CD8-positive, alpha-beta memory T cell (primary cell): ENCODE measurements at places on chromosomes 11 and 22. TPM values are rescaled to one million over a fixed set of nuclear protein-coding genes. Genes with fewer than 3 reads are reported as not detected.

The OR51E2 gene
- not detected for total RNA-seq

The PRRG4 gene
- total RNA-seq = 0.68 TPM

DNA sequence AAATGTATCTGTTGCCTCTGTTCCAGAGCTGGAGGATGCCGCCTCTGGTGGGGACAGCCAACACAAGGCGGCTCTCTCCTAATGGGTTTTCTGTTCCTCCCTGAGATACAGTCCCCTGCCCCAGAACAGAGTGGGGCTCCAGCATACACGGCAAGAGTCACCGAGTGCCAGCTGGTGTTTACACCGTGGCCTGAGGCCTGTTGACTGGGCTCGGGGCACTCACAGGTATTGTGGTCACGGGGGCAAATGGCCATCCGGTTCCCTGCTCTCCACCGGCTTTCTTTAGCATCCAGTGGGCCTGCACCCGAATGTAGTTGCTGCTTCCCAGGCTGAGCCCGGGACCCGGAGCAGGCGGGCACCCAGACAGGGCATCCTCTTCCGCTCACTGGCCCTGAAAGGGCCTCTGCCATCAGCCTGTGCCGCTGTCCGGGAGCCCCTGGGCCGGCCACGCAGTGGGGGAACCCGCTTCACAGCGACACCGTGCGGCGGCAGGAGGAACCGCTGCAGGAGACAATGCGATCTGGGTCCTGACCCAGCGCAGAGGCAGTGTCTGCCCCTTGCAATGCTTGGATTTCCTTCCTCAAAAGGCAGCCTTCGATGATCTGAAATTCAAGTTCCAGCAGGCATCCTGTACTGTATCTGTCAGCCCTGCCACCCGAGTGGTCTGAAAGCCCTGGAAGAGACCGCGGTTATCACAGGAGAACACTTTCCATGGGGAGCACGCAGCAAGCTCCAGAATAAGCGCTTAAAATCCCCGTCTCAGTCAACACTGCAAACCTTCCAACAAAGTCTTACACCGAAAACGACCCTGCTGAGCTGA lies 859 bp upstream of the KRTAP5-5 start:
- H3K27ac ChIP-seq = no peak overlapping the region
- H3K36me3 ChIP-seq = no peaks in the 10 kb centered on the region
- H3K4me3 ChIP-seq = no peak overlapping the region
- peak; percentile 43 for DNase-seq
- peaks cover 17% of the 10 kb centered on the region for H3K27me3 ChIP-seq

DNA sequence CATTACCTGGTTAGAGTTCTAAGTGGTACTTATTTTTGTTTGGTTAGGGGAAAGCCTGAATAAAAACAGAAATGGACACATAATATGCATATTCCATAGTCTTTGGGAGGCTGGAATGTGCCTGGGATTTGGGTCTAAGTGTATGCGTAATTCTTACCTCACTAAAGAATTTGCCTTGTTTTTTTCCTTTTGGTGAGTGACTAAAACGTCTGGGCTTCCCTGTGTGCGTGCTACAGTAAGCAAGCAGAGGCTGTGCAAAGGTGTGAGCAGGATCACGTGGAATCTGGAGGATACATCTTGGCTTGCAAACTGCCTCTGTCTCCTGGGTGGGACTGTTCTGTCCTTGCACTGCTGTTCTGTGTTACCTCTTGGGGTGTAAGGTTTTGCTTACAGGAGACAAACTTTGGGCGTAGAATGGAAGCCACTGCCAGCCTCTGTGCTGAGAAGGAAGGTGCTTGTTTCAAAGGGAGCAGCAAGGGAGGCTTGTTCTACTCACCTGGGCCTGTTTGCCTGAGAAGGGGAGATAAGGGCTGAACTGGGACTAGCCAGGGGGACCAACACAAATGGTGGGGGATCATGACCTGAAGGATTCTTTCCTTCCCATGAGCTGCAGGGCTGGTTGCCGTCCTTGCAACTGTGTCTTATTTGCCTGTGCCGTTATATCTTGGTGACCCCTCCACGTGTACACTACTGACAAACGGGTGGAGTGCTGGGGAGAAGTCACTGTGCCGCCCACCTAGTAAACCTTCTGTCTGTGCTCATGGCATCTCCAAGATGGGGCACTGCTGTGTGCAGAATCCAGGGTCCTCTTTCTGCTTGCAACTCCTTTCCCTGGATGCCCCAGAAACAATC lies 4.5 kb downstream of the NEAT1 start:
- peaks cover 6% of the 10 kb centered on the region for H3K36me3 ChIP-seq
- H3K4me3 ChIP-seq = peak overlapping the region; percentile 89
- H3K27ac ChIP-seq = peak overlapping the region; percentile 98
- H3K4me1 ChIP-seq = peaks cover 57% of the 10 kb centered on the region
- no peak for DNase-seq

DNA sequence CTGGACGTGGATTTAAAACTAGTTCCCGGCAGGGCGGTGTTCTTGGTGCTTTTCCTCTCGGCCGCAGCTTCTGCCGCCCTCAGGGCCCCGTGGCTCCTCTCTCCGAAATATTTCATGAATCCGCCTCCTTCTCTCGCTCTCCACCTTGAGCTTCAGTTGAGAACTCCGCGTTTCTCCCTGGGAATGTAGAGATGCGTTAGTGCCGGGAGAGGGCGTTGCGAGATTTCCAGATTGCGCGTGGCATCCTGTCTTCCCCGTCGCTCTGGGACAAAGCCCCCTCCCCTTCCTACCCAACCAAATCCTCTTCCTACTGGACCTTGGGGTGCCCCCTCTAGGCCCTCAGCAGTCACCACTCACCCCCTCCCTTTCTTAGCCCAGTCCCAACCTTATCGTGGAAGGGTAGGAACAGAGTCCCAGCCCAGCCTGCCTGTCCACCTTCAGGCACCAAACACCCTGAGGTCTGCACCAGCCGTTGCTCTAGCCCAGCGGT lies 15.5 kb upstream of the RAC2 start:
- no peak overlapping the region for H3K4me3 ChIP-seq
- no peaks in the 10 kb centered on the region for H3K27me3 ChIP-seq
- H3K27ac ChIP-seq = no peak overlapping the region

- no peaks in the 10 kb centered on the region for H3K4me1 ChIP-seq
- H3K4me3 ChIP-seq = no peak overlapping the region
- no peaks in the 10 kb centered on the region for H3K36me3 ChIP-seq
- H3K27ac ChIP-seq = no peak overlapping the region
- H3K27me3 ChIP-seq = no peaks in the 10 kb centered on the region
- no peak for DNase-seq
These were observed 1920.0 kb upstream of the RAG2 start for GRCh38 chr11:38517991-38518390.

DNA sequence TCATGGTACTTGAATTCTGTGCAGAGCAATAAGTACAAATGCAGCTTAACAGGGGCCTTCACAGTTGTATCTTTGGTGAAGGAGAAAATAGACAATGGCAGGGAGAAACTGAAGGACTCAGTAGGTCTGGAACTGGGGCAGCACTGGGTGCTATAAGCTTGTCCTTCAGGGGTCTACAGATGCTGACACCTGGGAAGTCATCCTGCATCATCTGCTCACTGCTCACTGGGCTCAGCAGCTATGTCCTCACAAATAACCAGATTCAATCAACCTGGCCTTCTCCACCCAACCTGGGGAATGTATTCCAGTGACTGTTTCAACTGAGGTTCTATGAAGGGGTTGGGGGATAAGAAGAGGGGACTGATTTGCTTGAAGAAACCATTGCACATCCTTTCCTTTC lies 117.0 kb downstream of the ZNF280B start:
- H3K4me1 ChIP-seq = no peaks in the 10 kb centered on the region
- DNase-seq = no peak
- no peaks in the 10 kb centered on the region for H3K36me3 ChIP-seq
- H3K27ac ChIP-seq = no peak overlapping the region

DNA sequence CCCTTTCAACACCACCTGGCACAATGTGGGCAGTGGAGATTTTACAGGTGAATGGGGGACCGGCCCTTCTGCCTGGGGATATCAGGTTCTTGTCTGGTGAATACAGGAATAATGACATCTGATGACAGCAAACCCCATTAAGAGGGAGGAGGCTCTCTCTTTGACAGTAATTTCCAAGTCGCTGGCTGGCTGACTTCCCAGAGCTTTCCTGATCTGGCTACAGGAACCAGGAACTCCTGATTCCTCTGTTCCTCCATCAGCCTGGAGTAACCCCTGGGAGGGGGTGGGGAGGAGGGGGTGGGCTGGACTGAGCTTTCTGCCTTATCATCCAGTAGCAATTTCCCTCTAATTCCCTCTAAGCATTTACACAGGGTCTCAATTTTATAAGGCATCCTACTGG lies 3.7 kb upstream of the MIEF1 start:
- H3K27ac ChIP-seq = no peak overlapping the region
- H3K27me3 ChIP-seq = no peaks in the 10 kb centered on the region
- DNase-seq = no peak
- H3K4me1 ChIP-seq = peaks cover 18% of the 10 kb centered on the region
- H3K36me3 ChIP-seq = no peaks in the 10 kb centered on the region

GRCh38 chr11:12330485-12331231 lies 46.7 kb upstream of the PARVA start:
- no peaks in the 10 kb centered on the region for H3K4me1 ChIP-seq
- no peaks in the 10 kb centered on the region for H3K36me3 ChIP-seq
- no peak overlapping the region for H3K4me3 ChIP-seq
- H3K27me3 ChIP-seq = no peaks in the 10 kb centered on the region
- H3K27ac ChIP-seq = no peak overlapping the region
- no peak for DNase-seq

DNA sequence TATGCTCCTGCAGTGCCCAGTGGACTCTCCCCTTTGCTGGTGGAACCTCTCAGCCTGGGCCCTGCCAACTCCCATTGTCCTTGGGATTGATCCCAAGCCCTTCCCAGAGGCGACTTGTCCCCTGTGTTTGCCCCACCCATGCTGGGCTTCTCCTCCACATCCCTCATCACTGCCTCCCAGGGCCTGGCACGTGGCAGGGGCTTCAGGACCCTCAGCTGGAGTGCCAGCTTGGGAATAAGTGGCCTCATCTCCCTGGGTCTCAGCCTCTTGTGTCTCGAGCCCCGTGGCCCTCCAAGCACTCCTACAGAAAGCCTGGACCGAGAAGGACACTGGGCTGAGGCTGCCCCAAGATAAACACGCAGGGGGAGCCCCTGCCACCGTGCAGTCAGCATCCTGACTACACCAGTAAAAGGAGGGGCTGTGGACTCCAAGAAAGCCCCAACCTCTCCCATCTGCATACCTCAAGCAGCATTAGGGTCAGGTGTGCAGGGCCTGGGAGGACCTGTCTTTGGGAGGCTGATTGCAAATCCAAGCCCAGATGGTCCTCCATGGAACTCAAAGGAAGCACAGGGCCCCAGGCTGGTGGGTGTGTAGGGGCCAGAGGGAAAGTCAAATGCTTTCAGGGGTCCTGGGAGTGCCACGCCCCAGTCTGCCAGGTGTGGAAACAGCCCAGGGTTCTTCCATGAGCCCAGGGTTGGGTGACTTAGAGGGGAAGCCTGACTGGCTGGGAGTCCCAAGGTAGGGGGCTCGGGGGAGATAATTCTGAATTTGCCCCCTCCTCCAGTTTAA lies 9.5 kb upstream of the GNAZ start:
- H3K4me1 ChIP-seq = no peaks in the 10 kb centered on the region
- no peak for DNase-seq
- H3K27ac ChIP-seq = no peak overlapping the region
- no peak overlapping the region for H3K4me3 ChIP-seq
- H3K36me3 ChIP-seq = no peaks in the 10 kb centered on the region

GRCh38 chr11:128843198-128843785 lies 23.8 kb downstream of the KCNJ1 start:
- peaks cover 45% of the 10 kb centered on the region for H3K4me1 ChIP-seq
- no peaks in the 10 kb centered on the region for H3K36me3 ChIP-seq
- H3K27ac ChIP-seq = no peak overlapping the region
- H3K27me3 ChIP-seq = no peaks in the 10 kb centered on the region

DNA sequence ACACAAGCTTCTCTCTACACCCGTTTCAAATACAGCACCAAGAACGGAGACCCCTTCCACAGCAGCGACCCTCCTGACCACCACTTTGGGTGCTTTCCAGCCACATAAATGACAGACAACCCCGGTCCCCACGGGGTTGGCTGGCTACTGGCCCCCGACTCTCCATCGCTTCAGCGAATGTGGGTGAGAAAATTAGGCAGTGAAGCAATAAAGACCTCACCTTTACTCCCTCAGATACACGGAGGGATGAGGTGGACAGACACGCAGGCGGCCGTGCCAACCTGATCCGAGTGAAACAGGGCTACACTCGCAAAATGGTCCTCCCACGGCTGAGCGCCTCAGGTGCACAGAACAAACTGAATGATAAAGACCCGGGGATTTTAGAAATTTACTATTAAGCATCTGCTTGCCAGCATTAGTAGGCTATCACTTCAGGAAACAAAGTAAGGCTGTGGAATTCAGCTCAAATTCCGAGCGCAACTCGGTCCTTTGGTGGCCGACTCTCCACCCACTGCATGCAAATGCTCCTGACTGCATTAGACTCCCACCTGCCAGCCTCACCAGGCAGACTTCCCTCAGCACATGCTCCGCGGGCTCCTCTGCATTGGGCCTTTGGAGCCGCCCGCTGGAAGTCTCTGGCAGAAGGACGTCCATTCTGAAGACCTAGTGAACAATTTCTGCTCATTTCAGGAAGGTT lies 12.8 kb upstream of the EFCAB6 start:
- H3K27me3 ChIP-seq = no peaks in the 10 kb centered on the region
- no peaks in the 10 kb centered on the region for H3K4me1 ChIP-seq
- no peaks in the 10 kb centered on the region for H3K36me3 ChIP-seq
- no peak overlapping the region for H3K27ac ChIP-seq
- no peak for DNase-seq
- no peak overlapping the region for H3K4me3 ChIP-seq

DNA sequence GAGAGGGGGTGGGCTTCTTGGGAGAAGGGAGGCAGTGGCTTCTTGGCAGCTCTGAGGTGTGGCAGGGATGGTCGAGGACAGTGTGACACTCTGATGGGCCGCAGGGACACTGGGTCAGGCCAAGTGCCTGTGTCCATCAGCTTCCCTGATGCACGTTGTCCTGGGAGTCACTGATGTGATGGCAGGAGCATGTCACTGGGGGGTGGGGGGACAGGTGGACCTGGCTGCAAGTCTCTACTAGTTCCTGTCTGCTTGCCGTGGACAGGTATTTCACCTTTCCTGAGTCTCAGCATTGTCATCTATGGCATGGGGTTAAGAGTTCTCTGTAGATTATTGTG lies 592.9 kb downstream of the TBC1D22A start:
- H3K4me3 ChIP-seq = no peak overlapping the region
- H3K27me3 ChIP-seq = no peaks in the 10 kb centered on the region
- H3K36me3 ChIP-seq = no peaks in the 10 kb centered on the region
- H3K4me1 ChIP-seq = no peaks in the 10 kb centered on the region

- no peak overlapping the region for H3K4me3 ChIP-seq
- no peak for DNase-seq
- H3K36me3 ChIP-seq = no peaks in the 10 kb centered on the region
- no peak overlapping the region for H3K27ac ChIP-seq
These were observed 5.1 kb upstream of the OR52R1 start for GRCh38 chr11:4809246-4809645.

DNA sequence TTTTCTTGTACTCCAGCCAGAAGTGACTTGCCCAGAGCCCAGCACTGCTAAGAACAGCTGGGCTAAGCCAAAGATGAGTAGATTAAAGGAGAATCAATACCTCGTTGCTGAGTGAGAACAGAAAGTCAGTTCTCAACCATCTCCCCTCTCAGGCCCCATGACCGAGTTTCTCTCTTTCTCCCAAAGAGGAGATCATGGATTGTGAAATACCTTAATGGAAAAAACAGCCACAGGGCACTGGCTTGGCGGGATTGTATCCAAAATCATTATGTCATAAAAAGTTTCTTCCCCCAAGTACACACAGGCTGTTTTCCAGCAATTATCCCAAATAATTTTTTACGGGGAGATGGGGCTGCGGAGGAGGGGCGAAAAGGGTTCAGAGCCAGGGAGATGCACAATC lies 111.8 kb upstream of the TMEM45B start:
- no peaks in the 10 kb centered on the region for H3K4me1 ChIP-seq
- no peak overlapping the region for H3K27ac ChIP-seq
- H3K27me3 ChIP-seq = no peaks in the 10 kb centered on the region
- H3K36me3 ChIP-seq = no peaks in the 10 kb centered on the region

GRCh38 chr22:48740731-48741405 lies 1086.8 kb downstream of the BRD1 start:
- H3K27me3 ChIP-seq = no peaks in the 10 kb centered on the region
- H3K36me3 ChIP-seq = no peaks in the 10 kb centered on the region
- no peaks in the 10 kb centered on the region for H3K4me1 ChIP-seq
- H3K27ac ChIP-seq = no peak overlapping the region
